GM18507 (cell line): ENCODE measurements at places on chromosomes 3 and 15.

DNA sequence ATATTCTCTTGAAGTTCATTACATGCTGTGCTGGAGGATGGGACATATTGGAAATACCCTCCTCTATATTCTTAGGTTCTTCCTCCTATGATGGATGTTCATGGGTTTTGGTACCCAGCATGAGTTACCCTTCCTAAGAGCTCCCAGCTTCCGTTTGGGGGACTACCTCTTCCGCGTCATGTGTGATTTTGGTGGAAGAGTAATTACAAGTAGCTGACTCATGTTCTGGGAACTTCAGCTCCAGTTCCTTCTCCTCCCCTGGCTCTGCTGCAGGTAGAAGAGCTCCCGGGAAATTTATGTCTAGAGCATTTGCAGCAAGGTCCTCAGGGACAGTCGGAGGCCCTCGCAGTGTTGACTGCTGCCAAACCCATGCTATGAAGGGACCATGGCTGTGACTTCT, 208.8 kb upstream of the IL12A start:
- DNase-seq: no peak

DNA sequence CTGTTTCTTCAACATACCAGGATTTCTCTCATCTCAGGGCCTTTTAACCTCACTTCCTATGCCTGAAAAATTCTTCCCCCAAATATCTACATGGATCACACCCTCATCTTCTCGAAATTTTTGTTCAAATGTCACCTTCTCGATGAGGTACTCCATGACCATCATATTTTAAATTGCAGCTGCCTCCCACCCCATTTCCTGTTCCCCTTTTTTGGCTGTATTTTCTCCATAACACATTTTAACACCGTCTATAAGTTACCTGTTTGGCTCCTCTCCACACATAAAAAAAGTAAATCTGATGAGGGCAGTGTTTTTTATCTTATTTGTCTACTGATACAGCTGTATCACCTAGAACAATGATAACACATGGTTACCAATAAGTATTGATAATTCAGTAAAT, 20.7 kb upstream of the ZBED2 start:
- DNase-seq: no peak

GRCh38 chr3:73586190-73586589, 38.6 kb downstream of the PDZRN3 start:
- no peak for DNase-seq

DNA sequence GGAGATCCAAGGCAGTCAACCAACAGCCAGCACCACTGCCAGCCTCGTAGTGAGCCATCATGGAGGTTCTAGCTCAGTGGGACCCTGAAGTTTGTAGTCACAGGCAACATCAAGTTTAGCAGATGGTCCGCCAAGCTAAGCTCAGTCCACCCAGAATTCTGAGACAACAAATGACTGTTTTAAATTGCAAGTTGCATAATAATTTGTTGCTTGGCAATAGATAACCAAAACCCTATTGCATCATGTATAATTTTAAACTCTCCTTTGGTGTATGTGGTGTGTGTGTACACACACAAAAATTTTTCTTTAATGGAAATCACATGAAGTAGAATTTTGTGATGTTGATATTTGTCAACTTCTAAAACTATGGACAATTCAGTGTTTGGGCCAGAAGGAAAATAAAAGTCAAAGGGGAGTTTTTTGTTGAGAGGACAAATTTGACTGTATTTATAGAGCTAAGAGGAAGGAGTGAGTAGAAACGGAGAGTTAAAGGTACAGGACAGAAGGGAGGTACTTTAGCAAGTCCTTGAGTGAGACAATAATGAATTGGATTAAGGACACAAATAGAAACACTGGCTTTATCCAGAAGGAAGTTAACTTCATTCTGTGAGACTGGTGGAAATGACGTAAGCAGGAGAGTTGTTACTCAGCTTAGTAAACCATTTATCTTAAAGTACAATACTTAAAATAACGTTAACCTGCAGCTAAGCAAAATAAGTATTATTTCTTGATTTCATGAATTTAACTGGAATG, 83.6 kb downstream of the NCEH1 start:
- DNase-seq: no peak

DNA sequence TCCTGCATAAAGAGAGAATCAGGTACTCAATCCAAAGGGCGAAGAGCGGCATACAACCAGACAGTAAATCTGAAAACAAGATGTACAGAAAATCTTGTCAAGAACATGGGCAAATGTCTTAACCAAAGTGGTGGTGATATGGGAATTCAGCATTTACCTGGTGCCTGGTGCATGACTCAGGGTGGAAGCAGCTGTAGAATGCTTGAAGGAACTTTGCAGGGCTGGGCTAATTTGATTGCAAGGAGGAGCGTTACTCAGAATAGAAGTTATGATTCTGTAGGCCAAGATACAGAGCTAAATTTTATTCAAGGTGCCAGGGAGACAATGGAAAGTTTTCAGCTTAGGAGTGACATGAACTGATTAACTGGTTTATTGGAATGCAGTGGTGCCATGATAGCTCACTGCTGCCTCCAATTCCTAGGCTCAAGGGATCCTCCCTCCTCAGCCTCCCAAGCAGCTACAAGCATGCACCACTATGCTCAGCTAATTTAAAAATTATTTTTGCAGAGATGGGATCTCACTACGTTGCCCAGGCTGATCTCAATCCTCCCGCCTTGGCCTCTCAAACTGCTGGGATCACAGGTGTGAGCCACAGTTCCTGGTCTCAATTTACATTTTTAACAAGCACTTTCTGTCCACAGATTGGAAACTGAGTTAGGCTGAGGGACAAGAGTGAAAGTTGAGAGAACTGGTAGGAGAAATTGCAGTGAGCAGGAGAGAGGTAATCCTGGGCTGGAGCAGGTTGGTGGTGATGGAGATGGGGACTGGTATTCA, 91.5 kb upstream of the TBC1D5 start:
- DNase-seq: no peak

GRCh38 chr15:77030928-77031375, 36.0 kb downstream of the PSTPIP1 start:
- DNase-seq: no peak

GRCh38 chr3:151599103-151599672, 134.5 kb upstream of the AADACL2 start:
- no peak for DNase-seq

- DNase-seq: no peak
Measured at GRCh38 chr3:51500632-51501131, 867 bp upstream of the DCAF1 start.

DNA sequence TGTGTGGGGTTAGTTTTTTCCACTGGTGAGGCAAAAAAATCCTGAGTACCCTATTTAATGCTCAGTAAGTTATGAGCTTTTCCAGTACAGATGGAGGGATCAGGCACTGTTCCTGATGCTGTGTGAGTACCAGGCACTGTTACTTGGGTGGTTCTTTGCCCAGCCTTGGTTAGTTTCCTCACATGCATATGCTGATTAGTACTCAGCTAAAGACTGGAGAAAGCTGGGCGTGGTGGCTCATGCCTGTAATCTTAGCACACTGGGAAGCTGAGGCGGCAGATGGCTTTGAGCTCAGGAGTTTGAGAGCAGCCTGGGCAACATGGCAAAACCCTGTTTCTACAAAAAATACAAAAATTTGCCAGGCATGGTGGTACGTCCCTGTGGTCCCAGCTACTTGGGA, 210.3 kb upstream of the SGO1 start:
- no peak for DNase-seq

- no peak for DNase-seq
Measured at GRCh38 chr3:139234491-139234890, 109.3 kb upstream of the MRPS22 start.
